ENCODE measurements at places on chromosomes 11 and 22.
A peak's percentile ranks its signal among the peaks of the same experiment; 100 is the strongest.

GRCh38 chr22:37568448-37569008 lies 8.2 kb downstream of the CDC42EP1 start:
- DNase-seq: no peak

DNA sequence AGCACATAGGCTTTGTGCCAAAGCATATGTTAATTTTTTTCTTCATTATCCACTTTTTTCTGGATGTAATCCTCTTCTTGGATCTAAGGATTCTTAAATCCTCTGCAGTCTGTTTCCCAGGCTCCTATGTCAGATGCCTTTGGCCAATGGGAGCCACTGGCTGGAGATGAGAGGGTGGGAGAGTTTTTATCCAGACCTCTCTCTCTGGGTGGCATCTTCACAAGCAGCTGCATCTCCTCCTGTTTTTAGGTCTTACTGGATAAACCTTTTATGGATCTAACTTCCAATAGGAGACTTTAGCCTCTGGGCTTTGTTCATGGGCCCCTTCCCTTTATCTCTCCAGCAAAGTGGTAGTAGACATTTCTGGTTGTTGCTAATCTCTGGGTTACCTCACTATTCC lies 22.4 kb upstream of the MPPED2 start:
- DNase-seq: no peak

DNA sequence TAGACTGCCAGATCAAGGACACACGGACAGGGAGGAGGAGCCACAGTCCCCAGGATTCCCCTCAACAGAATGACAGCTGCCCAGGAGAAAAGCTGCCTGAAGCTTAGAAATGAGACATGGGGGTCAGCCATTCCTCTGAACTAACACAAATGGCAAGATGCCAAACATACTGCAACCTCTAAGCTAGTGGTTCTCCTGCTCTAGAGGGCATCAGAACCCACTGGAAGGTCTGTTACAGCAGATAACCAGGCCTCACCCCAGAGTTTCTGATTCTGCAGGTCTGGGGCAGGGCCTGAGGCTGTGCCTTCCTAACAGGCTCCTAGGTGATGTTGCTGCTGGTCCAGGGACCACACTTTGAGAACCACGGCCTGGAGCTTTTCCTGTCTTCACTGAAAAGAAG lies 28.6 kb upstream of the BID start:
- DNase-seq: no peak

- DNase-seq: no peak
Observed at GRCh38 chr11:2781408-2782274, 81.8 kb upstream of the KCNQ1OT1 start.

DNA sequence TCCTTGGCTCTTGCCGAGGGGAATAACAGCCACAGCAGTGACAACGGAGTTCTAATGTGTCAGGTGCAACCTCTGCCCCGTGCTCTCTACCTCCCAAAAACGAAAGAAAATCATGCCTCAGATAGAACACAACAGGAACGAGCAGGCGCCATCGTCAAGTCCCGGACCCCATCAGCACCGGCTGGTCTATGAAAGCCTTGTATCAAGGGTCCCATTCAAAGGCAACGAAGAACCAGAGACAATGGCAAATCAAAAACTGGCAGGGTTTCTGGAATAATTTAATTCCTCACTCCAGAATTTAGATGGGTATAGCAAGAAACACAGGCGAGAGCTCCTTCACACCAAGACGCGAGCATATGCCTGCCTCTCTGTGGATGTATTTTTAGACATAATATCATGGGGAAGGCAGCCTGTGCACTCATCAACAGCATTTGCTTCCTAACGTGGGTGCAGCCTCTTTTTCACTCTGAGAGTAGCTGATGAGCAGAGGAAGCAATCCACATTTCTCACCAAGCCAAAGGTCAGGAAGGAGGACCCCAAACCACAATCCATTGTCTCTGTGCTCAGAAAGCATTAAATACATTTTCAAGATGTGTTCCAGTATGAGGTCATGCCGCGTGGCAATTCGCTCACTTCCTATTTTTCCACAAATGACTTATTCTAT lies 193.4 kb upstream of the BLID start:
- no peak for DNase-seq

DNA sequence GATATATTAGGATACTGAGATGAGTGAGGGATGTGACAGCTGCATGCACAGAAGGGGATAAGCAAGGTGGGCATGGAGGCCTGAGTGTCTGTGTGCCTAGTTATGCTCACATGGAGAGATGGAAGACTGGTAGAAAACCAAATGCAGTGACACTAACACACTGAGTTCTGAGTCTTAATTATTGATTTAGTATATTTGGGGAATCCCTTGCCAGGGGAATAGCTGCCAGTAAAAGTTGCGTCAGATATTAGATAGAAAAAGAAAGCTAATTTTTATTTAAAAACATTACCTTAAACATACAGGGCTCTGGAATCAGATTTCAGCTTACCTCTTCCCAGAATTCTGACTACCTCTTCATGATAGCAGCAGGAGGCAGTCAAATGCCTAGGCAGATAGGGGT lies 620.5 kb downstream of the METTL15 start:
- DNase-seq: no peak

DNA sequence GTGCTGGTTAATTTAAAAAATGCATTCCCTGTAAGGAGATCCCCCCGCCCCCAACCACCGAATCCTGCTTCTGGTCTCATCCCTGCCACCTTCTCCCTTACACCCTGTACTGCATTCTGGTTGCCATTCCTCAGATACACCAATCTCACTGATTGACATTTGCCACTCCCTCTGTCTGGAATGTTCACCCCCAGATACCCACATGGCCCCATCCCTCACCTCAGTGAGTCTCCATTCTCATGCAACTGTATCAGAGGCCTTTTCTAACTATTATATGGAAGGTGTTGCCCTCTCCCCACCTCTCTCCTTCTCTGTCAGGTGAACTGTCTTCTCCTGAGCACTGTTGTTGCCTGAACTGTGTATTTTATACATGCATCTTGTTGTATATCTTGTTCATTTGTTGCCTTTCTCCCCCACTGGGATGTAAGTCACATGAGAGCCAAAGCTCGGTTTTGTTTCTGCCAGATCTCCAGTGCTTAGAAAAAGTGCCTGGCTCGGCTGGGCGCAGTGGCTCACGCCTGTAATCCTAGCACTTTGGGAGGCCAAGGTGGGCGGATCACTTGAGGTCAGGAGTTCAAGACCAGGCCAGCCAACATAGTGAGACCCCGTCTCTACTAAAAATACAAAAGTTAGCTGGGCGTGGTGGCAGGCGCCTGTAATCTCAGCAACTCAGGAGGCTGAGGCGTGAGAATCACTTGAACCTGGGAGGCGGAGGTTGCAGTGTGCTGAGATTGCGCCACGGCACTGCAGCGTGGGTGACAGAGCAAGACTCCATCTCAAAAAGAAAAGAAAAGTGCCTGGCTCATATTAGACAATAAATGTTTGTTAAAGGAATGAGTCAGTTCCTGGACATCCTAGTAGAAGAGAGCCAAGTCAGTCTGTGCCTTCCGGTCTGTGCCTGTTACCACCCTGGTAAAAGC lies 61.0 kb downstream of the TNRC6B start:
- DNase-seq: peak; percentile 35

- DNase-seq: no peak
Observed at GRCh38 chr11:57167125-57167846, 14.5 kb upstream of the LRRC55 start.
